ENCODE measurements at places on chromosomes 6 and 20. TPM values are rescaled to one million over a fixed set of nuclear protein-coding genes. Genes with fewer than 3 reads are reported as not detected.
A peak's percentile ranks its signal among the peaks of the same experiment; 100 is the strongest.

Gene IPCEF1
- total RNA-seq = 1.9 TPM

GRCh38 chr6:144181639-144182038, 31.3 kb downstream of the STX11 start:
- no peaks in the 10 kb centered on the region for H3K27me3 ChIP-seq
- peaks cover under 1% of the 10 kb centered on the region for H3K36me3 ChIP-seq
- no peaks in the 10 kb centered on the region for H3K4me1 ChIP-seq
- DNase-seq = no peak

Gene GHRH
- not detected for total RNA-seq

DNA sequence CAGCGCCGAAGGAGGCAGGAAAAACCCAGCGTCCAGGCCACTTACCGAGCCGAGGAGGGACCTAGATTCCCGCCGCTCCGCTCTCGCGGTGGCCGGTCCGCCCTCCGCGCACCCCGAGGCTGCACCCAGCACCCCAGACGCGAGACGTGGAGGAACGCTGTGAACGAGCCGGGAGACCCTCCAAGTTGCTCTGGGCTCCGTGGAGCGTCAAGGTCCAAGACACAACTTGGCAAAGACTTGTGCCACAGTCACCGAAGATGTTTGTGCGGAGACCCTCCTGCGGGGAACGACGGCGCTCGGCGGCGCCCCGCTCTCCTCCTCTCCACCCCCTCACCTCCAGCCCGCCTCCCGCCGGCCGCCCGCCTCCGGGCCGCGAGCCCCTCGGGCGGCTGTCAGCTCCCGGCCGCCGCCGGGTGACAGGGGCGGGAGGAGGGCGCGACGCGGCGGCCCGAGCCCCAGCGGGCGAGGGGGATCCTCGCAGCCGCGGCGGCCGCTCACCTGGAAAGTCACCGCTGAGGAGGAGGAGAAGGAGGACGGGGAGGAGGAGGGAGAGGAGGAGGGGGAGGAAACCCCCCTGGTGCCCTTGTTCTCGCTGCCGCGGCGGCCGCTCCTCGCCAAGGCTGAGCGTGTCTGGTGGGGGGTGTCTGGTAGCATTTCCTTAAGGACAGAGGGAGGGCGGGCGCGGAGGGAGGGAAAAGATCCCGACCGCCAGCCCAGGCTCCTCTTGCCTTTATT, 637 bp upstream of the HIVEP2 start:
- peak overlapping the region; percentile 72 for H3K4me3 ChIP-seq
- H3K27me3 ChIP-seq = no peaks in the 10 kb centered on the region
- no peaks in the 10 kb centered on the region for H3K36me3 ChIP-seq
- H3K4me1 ChIP-seq = peaks cover 19% of the 10 kb centered on the region

GRCh38 chr6:147075381-147075780, 128.8 kb upstream of the STXBP5 start:
- no peak for DNase-seq
- H3K4me1 ChIP-seq = no peaks in the 10 kb centered on the region
- H3K4me3 ChIP-seq = no peak overlapping the region
- H3K36me3 ChIP-seq = no peaks in the 10 kb centered on the region
- no peak overlapping the region for H3K27ac ChIP-seq
- no peaks in the 10 kb centered on the region for H3K27me3 ChIP-seq

- H3K36me3 ChIP-seq = no peaks in the 10 kb centered on the region
- H3K4me1 ChIP-seq = peaks cover 18% of the 10 kb centered on the region
These were observed 4.8 kb upstream of the MUC22 start for GRCh38 chr6:31005249-31006020.

GRCh38 chr6:307065-307814, 15.0 kb downstream of the DUSP22 start:
- H3K4me1 ChIP-seq = peaks cover 15% of the 10 kb centered on the region
- peak; percentile 54 for DNase-seq
- H3K27me3 ChIP-seq = no peaks in the 10 kb centered on the region
- peaks cover 10% of the 10 kb centered on the region for H3K36me3 ChIP-seq
- no peak overlapping the region for H3K4me3 ChIP-seq

Gene SCUBE3
- total RNA-seq = 2.9 TPM

- no peak overlapping the region for H3K4me3 ChIP-seq
- peak overlapping the region; percentile 50 for H3K27ac ChIP-seq
- H3K4me1 ChIP-seq = peaks cover 19% of the 10 kb centered on the region
- H3K27me3 ChIP-seq = no peaks in the 10 kb centered on the region
- no peaks in the 10 kb centered on the region for H3K36me3 ChIP-seq
These were observed 36.3 kb upstream of the GATA5 start for GRCh38 chr20:62511915-62512610.

DNA sequence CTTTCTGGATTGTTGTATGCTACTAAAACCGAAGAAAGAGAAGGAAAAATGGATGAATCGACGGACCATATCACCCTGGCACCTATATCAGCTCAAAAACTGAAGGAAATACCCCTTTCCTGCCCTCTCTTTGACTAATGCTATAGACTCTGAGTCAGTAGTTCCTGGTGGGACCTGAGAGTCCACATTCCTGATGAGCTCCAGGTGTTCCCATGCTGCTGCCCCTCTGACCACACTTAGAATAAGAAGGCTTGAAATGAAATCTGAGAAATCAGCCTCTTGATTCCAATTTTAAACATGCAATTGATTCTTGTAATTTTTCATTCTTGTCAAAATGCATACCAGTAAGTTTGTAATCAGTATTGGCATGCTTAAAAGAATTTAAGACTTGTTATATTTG, 75.2 kb downstream of the PRL start:
- H3K4me1 ChIP-seq = no peaks in the 10 kb centered on the region
- H3K27ac ChIP-seq = no peak overlapping the region
- H3K36me3 ChIP-seq = no peaks in the 10 kb centered on the region
- no peak for DNase-seq

Gene MCHR2
- total RNA-seq = not detected

GRCh38 chr20:61380545-61380915, 128.5 kb downstream of the CDH4 start:
- DNase-seq = no peak
- H3K4me1 ChIP-seq = no peaks in the 10 kb centered on the region
- H3K27me3 ChIP-seq = no peaks in the 10 kb centered on the region
- H3K4me3 ChIP-seq = no peak overlapping the region

GRCh38 chr6:108650781-108651180, 90.1 kb downstream of the FOXO3 start:
- H3K4me3 ChIP-seq = no peak overlapping the region
- H3K4me1 ChIP-seq = peaks cover 98% of the 10 kb centered on the region
- no peak for DNase-seq

Gene FAM50B
- 17.7 TPM for total RNA-seq

Gene ADGRF5
- 47.7 TPM for total RNA-seq

Gene NHLRC1
- 0.90 TPM for total RNA-seq

DNA sequence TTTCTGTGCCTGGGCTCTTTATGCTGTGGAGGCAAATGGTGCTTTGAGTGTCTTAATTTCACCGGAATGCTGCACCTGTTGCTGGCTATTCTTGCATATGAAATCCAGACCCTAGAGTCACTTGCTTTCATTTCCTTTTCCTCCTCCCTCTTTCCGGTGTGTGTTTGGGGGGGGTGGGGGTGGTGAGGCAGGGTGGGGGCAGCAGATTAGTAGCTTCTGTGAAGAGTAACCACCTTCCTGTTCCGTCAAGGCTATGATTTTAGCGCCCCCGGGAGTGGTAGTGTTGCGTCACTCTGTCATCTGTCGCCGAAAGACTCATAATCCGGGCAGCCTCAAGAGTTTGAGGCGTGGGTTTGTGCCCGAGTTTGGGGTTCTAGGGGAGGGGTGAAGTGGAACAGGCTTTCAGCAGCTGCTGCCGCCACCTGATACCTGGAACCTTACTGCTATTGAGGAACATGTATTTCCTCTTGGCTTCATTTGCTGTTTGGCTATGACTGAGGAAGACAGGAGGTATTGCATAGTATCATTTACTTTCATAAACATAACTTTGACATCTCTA, 49.1 kb downstream of the UTRN start:
- no peak overlapping the region for H3K4me3 ChIP-seq
- no peaks in the 10 kb centered on the region for H3K4me1 ChIP-seq
- H3K36me3 ChIP-seq = no peaks in the 10 kb centered on the region
- DNase-seq = no peak
- H3K27me3 ChIP-seq = no peaks in the 10 kb centered on the region

Gene PRR18
- not detected for total RNA-seq

DNA sequence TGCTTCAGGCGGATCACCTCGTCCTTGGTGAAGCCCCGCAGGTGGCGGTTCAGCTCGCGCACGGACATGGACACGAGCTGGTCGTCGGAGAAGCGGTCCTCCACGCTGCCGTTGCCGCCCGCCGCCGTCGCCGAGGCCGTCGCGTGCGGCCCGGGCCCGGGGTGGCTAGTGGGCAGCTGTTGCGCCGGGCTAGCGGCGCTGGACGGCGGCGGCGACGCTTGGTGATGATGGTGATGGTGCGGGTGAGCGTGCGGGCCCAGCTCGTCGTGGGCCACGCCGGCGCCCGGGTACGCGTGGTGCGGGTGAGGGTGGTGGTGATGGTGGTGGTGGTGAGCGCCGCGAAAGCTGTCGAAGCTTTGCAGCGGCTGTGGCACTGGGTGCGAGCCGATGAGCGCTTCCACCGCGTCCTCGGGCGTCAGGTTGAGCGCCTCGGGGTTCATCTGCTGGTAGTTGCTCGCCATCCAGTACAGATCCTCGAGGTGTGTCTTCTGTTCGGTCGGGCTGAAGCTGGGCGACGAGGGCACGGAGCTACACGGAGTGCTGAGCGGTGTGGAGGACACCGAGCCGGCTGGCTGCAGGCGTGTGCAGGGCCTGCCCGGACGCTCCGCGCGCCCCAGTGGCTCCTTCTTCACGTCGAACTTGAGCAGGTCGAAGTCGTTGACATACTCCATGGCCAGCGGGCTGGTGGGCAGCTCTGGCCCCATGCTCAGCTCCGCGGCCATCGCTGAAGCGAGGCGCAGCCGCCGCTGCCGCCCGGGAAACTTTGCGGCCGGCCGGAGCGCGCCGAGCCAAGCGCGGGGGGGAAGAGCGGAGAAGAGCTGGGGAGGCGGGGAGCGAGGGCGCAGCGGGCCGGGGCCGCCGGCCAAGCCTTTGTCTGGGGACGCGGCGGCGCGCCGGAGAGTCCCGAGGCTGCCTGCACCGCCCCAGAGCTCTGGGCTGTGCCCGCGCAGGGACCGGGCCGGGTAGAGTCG, 622 bp downstream of the MAFB start:
- peak overlapping the region; percentile 92 for H3K27ac ChIP-seq
- H3K36me3 ChIP-seq = no peaks in the 10 kb centered on the region

Gene GSTA3
- total RNA-seq = not detected

GRCh38 chr6:144246988-144247387, 38.1 kb upstream of the UTRN start:
- no peaks in the 10 kb centered on the region for H3K36me3 ChIP-seq
- no peak overlapping the region for H3K27ac ChIP-seq
- no peaks in the 10 kb centered on the region for H3K4me1 ChIP-seq
- no peak overlapping the region for H3K4me3 ChIP-seq
- DNase-seq = no peak

GRCh38 chr20:17806739-17807441, 107.1 kb downstream of the BANF2 start:
- no peak overlapping the region for H3K4me3 ChIP-seq
- no peaks in the 10 kb centered on the region for H3K27me3 ChIP-seq
- H3K4me1 ChIP-seq = peaks cover 41% of the 10 kb centered on the region

Gene TASP1
- 7.3 TPM for total RNA-seq

- H3K4me1 ChIP-seq = peaks cover 91% of the 10 kb centered on the region
- no peak for DNase-seq
- H3K27me3 ChIP-seq = no peaks in the 10 kb centered on the region
These were observed 62.4 kb downstream of the PREX1 start for GRCh38 chr20:48765359-48765758.

Gene ERVFRD-1
- not detected for total RNA-seq

DNA sequence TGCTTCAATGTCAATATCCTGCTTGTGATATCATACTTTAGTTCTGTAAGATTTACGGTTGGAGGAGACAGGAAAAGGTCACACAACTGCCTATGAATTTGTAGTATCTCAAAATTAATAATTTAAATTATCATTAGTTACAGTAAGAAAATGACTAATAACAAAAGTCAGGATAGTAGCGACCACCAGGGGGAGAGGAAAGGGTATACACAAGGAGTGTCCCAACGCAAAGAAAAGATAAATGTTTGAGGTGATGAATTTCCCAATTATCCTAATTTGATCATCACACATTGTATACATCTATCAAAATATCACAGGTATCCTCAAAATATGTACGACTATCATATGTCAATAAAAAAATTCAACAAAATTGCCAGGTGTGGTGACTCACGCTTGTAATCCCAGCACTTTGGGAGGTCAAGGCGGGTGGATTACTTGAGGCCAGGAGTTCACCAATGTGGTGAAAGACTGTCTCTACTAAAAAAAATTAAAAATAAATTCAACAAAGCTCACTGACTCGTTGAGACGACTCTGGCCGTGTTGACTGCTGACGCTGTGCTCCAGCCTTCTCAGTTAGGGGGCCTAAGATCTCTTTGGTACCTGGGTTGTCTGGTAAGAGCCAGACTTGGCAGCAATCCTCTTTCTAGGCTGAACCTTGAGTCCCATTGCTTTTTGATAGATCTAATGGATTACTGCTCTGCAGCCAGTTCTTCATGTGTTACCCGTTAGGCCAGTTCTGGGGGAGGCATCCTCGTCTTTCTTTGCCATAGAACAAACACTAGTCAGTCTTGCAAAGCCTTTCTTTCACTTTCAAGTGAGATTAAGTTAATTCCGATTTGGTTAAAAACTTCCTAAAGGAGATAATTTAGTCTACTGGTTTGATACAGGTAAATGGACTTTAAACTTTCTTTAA, 9.0 kb upstream of the OVOL2 start:
- H3K27me3 ChIP-seq = peaks cover 24% of the 10 kb centered on the region
- no peaks in the 10 kb centered on the region for H3K36me3 ChIP-seq
- no peaks in the 10 kb centered on the region for H3K4me1 ChIP-seq
- no peak for DNase-seq
- H3K27ac ChIP-seq = no peak overlapping the region

DNA sequence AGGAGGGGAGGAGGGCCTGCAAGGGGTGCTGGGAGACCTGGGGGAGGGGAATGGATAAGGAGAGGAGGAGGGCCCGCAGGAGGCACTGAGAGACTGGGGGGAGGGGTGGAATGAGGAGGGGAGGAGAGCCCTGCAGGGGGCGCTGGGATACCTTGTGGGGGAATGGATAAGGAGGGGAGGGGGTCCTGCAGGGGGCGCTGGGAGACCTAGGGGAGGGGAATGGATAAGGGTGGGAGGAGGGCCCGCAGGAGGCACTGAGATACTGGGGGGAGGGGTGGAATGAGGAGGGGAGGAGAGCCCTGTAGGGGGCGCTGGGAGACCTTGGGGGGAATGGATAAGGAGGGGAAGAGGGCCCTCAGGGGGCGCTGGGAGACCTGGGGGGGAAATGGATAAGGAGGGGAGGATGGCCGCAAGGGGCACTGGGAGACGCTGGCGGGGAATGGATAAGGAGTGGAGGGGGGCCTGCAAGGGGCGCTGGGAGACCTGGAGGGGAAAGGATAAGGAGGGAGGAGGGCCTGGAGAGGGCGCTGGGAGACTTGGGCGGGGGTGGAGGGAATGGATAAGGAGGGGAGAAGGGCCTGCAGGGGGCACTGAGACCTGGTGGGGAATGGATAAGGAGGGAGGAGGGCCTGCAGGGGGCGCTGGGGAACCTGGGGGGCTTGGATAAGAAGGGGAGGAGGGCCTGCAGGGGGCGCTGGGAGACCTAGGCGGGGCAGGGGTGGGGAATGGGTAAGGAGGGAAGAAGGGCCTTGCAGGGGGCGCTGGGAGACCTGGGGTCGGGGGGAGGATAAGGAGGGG, 1.3 kb upstream of the CTCFL start:
- H3K4me3 ChIP-seq = no peak overlapping the region
- H3K27me3 ChIP-seq = no peaks in the 10 kb centered on the region
- no peak overlapping the region for H3K27ac ChIP-seq

Gene CD109
- 30.5 TPM for total RNA-seq
